ENCODE measurements at places on chromosomes 3 and 15.

- DNase-seq, result no peak
These were observed 473.9 kb upstream of the PPP2R3A start for GRCh38 chr3:135491491-135492205.

GRCh38 chr3:55270976-55271375 lies 216.1 kb downstream of the WNT5A start:
- DNase-seq, result no peak

DNA sequence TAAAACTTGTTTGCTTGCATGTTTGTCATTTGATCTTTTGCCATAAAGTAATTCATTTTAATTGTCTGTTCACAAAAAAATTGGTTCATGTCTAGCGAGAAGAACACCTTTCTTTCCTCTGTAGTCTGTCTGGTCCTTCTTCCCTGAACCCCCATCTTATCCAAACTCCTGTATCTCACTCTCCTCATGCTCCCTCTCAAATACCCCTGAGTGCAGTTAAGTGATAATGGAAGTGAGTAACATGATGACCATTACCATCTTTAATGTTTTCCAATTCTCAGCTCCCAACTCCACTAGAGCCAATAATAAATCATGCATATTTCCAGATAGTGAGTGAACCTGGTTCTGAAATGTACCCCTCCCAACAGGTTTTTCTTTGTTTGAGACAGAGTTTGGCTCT lies 14.2 kb upstream of the KCNMB3 start:
- DNase-seq, result no peak

DNA sequence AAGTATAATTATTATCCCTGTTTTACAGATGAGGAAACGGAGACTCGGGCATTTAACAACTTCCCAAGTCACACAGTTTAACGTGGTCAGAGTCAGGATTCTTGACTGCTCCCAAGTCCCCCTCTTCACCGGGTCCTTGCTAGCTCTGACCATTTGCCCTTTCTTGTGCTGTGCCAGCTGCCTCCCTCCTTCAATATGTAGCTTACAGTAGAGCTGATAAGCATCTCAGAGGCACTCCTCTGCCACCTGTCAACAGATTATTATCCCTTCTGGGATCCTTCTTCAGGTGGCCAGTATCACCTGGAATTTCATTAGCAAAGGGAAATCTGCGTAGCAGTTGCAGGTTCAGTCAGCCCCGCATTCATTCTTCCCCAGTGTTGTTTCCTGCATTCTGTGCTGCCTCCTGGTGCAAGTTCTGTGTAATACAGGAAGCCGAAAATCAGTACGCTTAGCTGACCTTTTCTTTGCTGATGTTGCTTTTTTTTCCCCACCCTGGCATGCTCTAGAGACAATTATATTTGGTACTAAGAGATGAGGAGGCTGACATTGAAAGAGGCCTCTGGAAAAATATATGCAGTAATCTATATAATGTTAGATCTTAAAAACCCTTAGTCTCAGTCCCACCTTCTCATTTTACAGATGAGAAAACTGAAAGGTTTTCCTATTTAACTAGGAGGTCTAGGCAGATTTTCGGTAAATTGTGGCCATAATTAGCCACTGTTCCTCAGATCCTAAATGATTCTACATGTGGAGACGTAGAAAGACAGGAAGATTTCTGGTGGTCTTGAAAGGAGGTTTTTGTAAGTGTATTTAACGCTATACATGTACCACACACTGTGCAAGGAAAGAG lies 24.8 kb downstream of the TMOD2 start:
- DNase-seq, result peak; percentile 69

DNA sequence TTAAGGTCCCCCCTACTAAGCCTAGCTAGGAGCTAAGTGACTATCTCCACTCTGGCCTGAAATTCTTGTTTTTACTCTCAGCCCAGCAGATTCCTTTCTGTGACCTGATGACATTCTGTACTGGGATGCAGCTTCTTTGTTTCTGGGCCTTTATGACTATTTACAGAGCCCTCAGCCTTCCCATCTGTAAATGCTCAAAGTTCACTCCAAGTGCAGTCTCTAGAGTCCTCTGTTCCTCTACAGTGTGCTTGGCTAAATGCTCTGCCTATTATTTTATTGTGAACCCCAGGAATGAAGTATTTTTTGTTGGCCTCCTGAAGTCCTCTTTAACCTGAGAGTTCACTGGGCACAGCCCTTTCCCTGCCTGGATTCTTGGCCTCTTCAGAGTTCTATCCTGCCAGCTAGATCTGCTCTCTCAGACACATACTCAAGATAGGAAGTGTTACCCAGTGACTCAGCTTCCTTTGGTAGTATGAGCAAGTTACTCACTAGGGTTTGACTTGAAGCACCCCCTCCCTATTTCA lies 278.1 kb upstream of the P2RY1 start:
- no peak for DNase-seq
